GM23248 (cell line): ENCODE measurements at places on chromosomes 4 and X.

DNA sequence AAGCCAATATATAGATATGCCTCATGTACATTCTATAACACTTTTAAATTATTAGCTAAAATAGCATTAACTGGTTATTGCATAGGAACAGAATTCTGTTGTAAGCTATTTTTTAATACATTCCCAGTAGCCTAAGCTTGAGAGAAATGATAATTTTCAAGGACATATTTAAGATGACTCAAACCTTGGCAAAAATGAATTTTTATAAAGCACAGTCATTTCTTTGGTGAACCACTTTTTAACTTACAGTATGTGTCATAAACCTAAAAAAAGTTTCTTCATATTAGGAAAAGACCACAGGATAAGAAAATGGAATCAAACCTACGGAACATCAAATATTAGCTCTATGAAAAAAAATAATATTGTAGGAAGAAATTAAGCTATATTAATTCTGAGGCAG lies 986.3 kb downstream of the STIM2 start:
- no peak for DNase-seq

DNA sequence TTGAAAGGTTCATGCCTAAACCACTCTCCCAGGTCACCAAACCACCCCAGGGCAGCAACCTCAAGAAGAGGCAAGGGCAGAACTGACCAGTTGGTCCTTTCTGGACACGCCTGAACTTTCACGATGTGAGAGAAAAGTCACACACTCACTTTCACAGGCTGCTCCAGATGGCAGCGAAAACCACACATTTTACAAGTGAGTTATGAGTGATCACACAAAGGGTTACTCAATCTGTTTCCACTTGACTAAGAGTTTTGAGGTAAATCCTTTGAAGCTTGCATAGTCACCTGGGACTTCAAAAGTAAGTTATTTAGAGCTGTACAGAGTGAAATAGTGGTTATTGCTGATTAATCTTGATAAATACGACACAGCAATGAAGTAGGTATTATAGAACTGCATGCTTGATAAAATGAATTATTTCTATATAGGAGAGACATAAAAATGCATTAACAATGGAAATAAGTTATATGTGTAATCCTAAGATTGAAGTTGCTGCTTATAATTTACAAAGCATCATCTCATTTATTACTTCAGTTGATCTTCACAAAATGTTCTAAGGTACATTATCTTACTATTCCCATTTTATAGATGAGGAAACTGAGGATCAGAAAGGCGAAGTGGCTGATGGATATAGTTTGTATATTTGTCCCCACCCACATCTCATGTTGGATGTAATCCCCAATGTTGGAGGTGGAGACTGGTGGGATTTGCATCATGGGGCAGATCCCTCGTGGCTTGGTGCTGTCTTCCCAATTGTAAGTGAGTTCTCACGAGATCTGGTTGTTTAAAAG lies 103.0 kb upstream of the KLF3 start:
- DNase-seq = no peak

DNA sequence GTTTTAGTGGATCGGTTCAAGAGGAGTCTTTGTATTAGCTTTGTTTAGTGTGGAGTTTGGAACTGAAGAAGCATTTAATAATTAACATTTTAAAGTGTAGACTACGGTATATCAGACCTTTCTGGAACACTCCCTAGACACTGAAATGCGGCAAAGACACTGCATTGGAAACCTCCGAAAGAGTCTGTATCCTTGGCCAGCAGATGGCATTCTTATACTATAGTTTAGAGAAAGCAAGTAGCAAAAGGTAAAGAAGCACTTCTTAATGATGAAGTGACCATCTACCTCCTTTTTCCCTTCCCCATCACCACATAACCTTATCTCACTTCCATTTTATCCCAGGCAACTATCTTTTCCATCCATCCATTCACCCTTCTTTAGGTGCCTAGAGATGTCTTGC lies 7.6 kb downstream of the FABP2 start:
- DNase-seq = peak; percentile 70

DNA sequence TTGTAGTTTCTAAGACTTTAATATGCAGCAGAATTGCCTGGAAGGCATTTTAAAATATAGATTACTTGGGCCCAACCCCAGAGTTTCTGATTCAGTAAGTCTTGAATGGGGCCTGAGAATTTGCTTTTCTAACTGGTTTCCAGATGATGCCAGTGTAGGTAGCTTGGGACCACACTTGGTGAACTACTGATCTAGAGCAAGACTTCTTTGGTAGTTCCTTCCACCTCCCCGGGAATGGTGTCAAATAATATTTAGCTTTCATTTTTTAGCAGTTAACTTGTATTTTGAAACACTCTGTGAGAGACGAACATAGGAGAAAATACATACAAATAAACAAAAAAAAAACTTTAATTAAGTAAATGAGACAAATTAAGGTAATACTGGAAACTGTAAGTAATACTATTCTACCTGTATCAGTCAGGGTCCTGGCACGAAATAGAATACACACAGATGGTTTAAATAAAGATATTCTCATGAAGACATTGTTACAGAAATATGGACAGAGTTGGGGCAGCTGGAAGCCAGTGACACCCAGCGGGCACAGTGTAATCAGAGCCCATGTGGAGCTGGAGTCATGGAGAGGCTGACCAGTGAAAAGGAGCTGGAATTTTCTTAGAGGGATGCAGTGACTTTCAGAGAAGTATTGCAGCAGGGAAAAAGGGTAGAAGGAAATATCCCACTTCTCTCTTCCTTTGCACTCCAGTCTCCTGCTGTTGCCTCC lies 905.7 kb downstream of the CCSER1 start:
- no peak for DNase-seq

- DNase-seq = no peak
These were observed 74.2 kb downstream of the TMEM165 start for GRCh38 chr4:55469979-55470378.

DNA sequence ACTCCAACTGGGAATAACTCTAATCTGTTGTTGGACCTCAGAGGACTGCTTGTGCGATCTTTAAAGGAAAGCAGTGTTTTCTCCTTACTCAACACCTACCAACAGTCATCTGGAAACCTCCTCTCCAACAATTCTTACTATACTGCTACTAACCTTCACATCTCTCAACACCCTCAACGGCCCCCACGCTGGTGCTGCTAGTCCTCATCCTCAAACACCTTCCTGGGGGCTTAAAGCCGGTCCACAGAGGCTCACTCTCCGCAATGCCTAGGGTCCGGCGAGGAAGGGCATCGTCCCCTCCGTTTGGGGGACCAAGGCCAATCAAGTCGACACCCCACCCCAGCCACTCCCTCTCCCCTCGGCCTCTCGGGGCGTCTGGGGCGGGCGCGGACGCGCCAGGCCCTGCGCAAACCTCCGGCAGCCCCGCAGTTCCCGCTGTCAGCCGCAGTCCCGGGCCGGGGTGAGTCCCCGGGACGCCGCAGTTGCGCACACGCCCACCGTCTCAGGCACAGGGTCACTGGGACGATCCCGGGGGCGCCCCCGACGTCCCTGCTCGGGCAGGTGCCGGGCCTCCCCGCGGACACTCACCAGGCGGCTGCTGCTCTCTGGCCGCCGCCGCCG lies 418 bp downstream of the TAB3 start:
- DNase-seq = peak; percentile 38

DNA sequence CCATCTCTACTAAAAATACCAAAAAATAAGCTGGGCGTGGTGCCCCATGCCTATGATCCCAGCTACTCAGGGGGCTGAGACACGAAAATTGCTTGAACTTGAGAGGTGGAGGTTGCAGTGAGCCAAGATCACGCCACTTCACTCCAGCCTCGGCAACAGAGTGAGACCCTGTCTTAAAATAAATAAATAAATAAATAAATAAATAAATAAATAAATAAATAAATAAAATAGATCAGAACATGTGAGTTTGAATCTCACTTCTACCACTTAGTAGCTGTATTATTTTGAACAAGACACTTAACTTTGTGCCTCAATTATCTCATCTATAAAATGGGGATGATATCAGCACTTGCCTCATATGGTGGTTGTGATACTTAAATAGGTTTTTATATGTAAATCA lies 90.2 kb downstream of the C4orf51 start:
- DNase-seq = no peak

DNA sequence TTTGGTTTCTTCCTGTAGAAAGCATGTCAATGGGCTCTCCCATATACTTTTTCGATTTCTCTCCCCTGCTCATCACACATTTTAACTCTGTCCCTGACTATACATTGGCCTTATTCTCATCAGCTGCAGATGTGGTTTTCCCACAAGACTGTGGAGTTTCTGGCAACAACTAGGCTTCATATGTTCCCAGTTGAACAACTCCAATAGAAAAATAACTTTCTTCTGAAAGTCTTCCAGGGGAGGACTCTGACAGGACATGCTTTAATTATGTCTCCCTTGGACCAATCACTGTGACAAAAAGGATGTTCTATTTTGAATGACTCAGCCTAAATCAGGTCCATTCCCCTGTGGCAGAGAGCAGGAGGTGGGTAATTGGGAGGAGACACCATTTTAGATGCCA lies 28.1 kb downstream of the SPANXC start:
- DNase-seq = no peak

GRCh38 chr4:7803992-7804755 lies 135.5 kb downstream of the AFAP1 start:
- peak; percentile 84 for DNase-seq

DNA sequence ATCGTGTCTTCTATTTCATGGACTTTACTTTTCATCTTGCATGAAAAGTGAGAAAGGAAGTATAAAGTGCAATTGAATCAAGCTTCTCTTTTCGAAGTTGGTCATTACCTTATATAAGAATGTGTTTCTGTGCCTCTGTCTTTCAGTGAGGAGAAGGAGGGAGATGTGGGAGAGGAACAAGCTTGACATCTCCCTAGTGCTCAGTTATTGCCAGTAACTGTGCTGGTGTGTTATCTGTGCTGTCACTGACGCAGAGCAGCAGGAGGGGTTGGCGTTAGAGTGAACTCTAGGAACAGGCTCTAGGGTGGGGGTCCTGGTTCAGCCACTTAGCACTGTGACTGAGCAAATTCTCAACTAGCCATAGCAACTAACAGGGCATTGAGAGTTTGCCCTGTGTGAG lies 34.0 kb upstream of the TBC1D9 start:
- DNase-seq = no peak

DNA sequence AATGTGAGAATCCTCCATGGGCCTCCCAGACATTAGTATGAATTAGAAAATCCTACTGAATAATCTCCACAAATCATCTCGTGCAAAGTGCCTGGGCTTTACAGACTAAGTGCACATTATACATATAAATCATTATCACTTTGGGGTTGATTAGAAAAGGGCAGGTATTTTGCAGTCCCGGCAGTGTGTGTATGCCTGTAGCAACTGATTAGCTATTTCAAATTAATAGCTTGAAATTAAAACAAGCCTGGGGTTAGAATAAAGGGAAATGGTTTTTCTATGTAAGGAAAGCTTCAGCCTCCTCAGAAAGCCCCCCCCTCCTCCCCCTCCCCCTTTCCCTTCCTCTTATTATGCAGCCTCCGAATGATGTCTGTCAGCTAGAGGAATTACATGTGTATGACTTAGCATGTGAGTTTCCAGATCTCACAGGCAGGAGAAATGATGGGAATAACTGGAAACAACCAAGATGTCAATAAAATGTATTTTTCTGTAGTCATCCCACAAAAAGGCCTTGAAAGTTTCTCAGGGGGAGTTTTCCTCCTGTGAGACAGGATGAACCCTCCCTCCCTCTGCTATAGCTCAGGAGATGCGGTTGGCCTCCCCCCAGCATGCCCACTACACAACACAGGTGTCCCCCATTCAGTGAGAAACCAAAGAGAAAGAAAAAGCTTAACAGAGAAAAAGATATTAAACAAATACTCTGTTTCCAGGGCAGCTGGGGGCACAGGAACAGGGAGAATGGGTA lies 41.2 kb upstream of the RASGEF1B start:
- no peak for DNase-seq

GRCh38 chrX:19462879-19463278 lies 52.4 kb downstream of the MAP3K15 start:
- no peak for DNase-seq

DNA sequence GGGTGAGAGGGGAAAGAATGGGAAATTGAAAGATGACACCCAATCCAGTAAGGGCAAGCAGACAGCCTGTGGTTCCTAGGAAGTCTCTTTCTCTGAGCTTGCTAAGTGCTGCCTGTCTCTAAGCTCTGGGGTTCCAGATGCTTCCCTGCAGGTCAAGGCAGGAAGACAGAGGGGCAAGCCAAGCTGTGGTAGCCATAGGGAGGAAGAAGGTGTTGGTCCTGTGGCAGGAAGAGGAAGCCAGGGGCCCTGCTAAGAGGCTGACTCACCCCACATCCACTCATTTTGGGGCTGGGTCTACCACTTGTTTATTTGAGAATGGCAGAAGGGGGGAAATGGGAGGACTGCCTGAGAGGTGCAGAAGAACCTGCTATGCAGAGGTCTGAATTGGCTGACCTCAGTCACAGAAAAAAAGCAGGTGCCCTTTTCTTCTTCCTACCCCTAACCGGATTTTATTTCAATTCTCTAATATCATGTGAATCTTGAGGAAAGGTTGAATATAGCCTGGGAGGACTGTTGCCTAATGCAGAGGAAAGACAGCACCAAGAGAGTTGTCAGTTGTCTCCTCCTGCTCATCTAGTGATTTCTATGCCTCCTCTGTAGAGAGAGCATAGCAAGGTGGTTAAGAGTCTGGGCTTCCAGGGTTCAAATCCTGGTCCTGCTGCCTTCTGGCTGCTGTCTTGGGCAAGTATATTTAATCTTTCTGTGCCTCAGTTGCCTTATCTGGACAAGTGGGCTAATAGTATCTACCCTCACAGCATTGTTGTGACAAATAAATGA lies 27.4 kb downstream of the HOPX start:
- no peak for DNase-seq

- DNase-seq = no peak
These were observed 45.4 kb downstream of the MBNL3 start for GRCh38 chrX:132443196-132444135.

DNA sequence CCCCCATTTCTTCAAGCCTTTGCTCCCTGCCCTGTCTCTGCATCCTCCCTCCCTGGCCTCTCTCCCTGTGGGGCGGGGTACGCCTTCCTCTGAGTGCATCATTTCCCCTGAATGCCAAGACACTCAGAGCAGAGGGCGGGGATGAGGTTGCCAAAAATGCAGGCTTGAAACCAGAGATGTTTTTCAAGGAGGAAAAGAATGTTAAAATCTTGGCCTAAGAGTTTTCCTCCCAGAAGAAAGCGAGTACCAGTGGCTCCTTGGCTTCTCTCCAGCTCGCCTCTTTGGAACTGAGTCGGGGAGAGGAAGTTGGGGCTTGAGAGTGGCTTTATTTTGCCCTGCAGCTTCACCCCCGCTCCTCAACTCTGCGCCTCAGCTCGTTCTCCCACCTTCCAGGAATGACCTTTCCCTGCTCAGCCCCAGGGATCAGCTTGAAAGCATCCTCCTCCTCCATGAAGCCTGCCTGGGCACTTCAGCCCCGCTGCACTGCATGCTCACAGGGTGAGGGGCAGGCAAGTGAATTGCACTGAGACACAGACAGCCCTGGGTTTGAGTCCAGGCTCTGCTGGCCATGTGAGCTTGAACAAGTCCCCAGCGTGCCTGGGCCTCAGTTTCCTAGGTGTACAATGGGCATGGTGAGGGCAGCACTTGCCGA lies 57.5 kb upstream of the SORCS2 start:
- peak; percentile 94 for DNase-seq

- no peak for DNase-seq
These were observed 113.0 kb upstream of the AADAT start for GRCh38 chr4:170202721-170203120.

GRCh38 chr4:136392576-136392975 lies 1139.7 kb downstream of the PCDH18 start:
- DNase-seq = no peak
